Cardiac muscle cell (in vitro differentiated cells and primary cell): ENCODE measurements at places on chromosomes 3 and 15. TPM values are rescaled to one million over a fixed set of nuclear protein-coding genes. Genes with fewer than 3 reads are reported as not detected.

DNA sequence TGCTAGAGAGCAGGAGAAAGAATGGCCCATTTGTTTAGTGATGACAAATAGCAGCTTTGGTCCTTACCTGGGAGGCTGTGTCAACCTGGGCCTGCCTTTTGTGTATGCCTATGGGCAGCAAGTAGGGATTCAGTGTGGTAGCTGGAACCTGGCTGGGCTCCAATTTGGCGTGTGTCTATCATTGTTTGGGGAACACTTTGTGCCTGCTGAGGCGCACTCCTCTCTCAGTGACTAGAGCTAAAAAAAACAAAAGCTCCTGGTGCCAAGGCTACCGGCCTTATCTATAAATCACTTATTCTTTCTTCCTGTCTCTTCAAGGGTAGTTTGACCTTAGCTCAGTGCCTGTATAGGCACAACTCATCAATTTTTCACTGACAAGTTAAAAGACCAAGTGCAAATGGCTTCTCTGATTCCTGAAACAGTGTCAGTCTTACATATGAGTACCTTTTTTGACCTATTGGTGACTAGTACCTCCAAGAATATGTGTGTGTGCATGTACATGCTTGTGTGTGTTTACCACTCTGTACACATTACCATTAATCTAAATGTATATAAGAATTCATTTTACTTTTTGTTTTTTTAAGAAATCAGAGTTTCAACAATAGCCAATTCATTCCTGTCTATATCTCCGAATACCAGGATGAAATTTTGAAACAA lies 54.6 kb downstream of the GMNC start:
- DNase-seq: peak; percentile 28
- no peak overlapping the region for H3K4me3 ChIP-seq
- no peaks in the 10 kb centered on the region for H3K36me3 ChIP-seq
- peaks cover 5% of the 10 kb centered on the region for H3K4me1 ChIP-seq

Gene COL8A1
- total RNA-seq: 1.5 and 6.9 TPM in 2 replicates

Gene MUSTN1
- total RNA-seq: 1.9 TPM in 1 of 2 replicates, not detected in the other

Gene CLEC3B
- 1.3 TPM in 1 of 2 replicates, not detected in the other for total RNA-seq

Gene TGM4
- not detected in 2 replicates for total RNA-seq

Gene SH2D7
- not detected in 2 replicates for total RNA-seq

DNA sequence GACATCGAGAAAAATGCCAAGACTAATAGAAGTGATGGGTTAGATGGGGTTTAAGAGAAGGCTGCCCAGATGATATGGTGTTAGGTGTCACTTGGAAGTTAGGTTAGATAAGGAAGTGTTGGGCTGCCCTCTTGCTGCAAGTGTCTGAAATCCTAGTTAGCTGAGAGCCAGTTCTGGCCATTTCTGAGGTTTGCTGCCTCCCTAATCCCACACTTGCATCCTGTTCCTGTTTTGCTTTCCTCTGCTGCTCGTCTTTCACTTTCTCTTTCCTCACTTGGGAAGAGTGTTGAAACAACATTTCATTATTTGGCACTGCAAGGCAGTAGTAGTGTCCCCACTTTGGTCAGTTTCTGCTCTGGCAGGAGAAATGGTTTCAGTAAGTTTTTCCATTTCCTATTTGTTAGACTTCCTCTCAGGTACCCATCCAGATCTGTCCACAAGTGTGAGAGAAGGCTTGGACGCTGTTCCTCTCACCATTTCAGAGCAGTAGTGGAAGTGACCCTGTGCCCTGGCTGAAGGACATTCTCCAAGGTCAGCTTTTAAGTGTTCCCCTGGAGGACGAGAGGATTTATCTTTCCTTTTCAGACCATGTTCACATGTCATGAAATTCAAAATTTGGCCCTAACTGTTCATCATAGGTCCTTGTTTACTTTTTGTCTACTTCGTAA lies 93.3 kb downstream of the ADAMTSL3 start:
- no peak overlapping the region for H3K4me3 ChIP-seq
- H3K27ac ChIP-seq: peak overlapping the region; percentile 77
- H3K36me3 ChIP-seq: no peaks in the 10 kb centered on the region
- DNase-seq: peak; percentile 84

DNA sequence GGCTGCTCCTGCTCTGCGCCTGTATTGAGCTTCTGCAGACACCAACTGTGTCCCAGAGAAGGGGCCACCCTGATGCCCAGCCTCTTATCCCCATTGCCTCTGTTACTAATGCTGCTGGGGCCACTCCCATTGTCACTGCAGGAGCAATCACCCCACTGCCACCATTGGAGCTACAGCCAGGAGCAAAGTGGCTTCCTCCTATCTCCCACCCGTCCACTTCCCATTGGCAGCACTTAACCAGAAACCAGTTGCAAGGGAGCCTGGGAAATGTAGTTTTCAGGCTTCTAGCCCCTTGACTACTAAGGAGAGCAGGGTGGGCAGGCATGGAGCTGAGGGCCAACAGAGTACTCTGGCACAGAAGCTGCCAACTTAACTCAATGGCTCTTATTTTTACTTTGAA lies 55.9 kb upstream of the KLF13 start:
- no peaks in the 10 kb centered on the region for H3K36me3 ChIP-seq
- no peak for DNase-seq
- H3K4me1 ChIP-seq: peaks cover 23% of the 10 kb centered on the region
- H3K4me3 ChIP-seq: no peak overlapping the region
- no peak overlapping the region for H3K27ac ChIP-seq

GRCh38 chr3:29373131-29373680 lies 92.3 kb downstream of the RBMS3 start:
- DNase-seq: peak; percentile 39
- no peaks in the 10 kb centered on the region for H3K27me3 ChIP-seq
- H3K4me3 ChIP-seq: no peak overlapping the region
- H3K36me3 ChIP-seq: no peaks in the 10 kb centered on the region

GRCh38 chr15:98881526-98882520 lies 125.8 kb downstream of the PGPEP1L start:
- no peak overlapping the region for H3K27ac ChIP-seq
- H3K36me3 ChIP-seq: no peaks in the 10 kb centered on the region
- DNase-seq: peak; percentile 48
- H3K4me1 ChIP-seq: peaks cover 21% of the 10 kb centered on the region
- H3K27me3 ChIP-seq: no peaks in the 10 kb centered on the region

Gene RPS27L
- total RNA-seq: 30.6 and 54.1 TPM in 2 replicates

DNA sequence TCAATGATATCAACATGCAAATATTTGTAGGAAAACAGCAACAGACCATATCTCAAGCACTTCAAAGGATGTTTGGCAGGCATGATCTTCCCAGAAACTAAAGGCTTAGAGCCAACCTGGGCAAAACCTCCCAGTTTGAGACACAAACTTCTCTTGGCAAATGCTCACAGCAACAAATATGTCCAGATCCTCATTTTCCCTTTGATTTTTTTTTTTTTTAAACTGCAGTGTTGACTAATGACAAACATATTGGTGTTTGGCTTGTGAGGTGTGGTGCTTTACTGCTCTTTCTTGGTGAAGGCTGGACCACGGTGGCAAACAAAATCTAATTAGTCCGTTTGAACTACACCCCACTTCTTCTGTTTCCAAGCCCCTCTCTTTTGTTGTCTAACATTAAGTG lies 87.2 kb downstream of the EBLN2 start:
- peaks cover 5% of the 10 kb centered on the region for H3K4me1 ChIP-seq
- DNase-seq: no peak
- no peak overlapping the region for H3K27ac ChIP-seq

GRCh38 chr3:2934541-2934940 lies 175.6 kb downstream of the IL5RA start:
- H3K27me3 ChIP-seq: no peaks in the 10 kb centered on the region
- DNase-seq: no peak
- no peak overlapping the region for H3K27ac ChIP-seq
- no peaks in the 10 kb centered on the region for H3K4me1 ChIP-seq
- H3K4me3 ChIP-seq: no peak overlapping the region
- no peaks in the 10 kb centered on the region for H3K36me3 ChIP-seq
